ENCODE measurements at places on chromosomes 5 and 9.
A peak's percentile ranks its signal among the peaks of the same experiment; 100 is the strongest.

GRCh38 chr5:17238521-17239041 is 21.1 kb downstream of the BASP1 start:
- DNase-seq = no peak

DNA sequence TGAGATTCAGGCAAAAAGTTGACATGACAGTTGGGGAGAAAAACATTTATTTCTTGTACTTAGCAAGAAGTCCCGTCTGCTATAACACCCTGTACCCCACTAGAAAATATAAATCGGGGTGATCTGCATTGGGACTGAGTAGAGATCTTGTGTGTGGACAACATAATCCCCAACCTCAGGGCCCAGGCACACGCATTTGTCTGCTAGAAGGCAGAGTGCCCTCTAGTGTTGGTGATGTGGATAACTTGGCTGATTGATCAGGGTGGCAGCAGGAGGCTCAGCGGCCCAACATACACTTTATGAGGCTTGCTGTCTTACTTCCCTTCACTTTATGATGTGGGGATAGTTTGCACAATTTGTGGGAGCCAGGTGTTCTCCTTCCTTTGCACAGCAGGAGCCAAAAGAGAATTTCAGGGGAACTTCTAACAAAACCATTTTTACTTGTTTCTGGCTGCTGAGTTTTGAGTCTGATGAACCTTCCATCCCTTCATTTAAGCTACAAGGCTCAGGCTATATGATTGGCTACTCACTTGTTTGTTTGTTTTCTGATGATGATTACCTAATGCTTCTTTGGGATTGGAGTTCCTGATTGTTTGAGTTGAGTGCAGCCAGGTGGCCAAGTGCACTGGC is 263.2 kb downstream of the DMAC1 start:
- peak; percentile 63 for DNase-seq

DNA sequence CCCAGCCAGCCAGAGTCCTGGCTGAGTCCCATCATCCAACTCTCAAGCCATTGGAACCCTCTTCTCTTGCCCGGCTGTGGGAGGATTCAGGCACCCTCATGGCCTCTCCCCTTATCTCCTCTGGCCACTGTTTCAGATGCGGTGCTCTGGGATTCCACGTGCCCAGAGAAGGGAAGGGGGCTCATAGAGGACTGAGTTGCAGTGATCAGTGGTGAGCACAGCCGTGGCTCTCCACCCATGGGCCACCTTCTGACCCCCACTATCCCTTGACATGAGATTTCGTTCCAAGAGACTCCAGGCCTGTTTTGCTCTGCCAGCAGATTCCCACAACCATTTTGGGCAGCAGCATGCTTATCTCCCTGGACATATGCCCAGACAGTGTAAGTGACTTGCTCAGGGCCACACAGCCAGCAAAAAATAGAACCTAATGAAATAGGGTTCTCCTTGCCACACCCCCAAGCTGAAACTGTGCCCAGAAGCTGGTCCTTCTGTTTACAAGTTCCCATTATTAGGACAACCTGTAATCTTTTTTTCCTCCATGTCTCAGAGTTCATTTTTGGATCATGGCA is 2.7 kb downstream of the GPX3 start:
- no peak for DNase-seq

GRCh38 chr5:10775646-10776045 is 14.6 kb upstream of the DAP start:
- DNase-seq = no peak

- DNase-seq = no peak
These were observed 192.3 kb downstream of the PALM2AKAP2 start for GRCh38 chr9:109972026-109972882.

DNA sequence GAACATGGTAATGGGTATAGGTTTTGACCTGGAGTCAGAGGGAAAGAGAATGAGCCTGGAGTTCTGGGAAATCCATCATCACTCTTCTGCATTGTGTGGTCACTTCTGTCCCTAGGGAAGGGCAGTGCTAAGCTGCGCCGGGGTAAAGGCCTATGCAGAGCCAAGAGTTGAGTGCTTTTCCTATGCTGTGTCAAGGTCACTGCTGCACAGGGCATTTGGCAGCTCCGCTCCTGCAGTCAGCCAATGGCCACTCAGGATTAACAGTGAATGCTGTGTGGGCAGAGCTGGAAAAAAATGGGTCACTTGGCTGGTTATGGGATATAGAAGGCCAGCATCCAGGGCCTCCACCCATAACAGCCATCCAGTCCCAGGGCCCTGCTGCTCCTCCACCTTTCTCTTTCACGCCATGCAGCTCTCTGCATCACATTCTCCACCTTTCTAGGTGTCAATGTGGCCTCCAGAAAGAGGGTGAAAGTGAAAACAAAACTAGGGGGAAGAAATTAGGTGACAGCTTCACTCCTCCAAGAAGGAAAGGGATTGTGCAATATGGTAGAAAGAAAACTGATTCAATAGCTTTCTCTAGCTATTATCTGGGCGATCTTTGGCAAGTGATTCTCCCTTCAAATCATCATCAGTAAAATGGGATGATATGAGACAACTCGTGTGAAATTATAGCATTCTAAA is 279.3 kb upstream of the ANKRD55 start:
- no peak for DNase-seq

- DNase-seq = no peak
These were observed 377.9 kb downstream of the ENC1 start for GRCh38 chr5:74262544-74263207.

GRCh38 chr9:126722922-126723806 is 81.7 kb upstream of the ZBTB43 start:
- no peak for DNase-seq

GRCh38 chr5:118818604-118819003 is 169.7 kb downstream of the DTWD2 start:
- DNase-seq = no peak

- no peak for DNase-seq
These were observed 1798.0 kb downstream of the EFNA5 start for GRCh38 chr5:105872569-105873270.

- no peak for DNase-seq
These were observed 24.0 kb downstream of the FOXD1 start for GRCh38 chr5:73424556-73424977.
